ENCODE measurements at places on chromosomes 3 and 15. TPM values are rescaled to one million over a fixed set of nuclear protein-coding genes. Genes with fewer than 3 reads are reported as not detected.
A peak's percentile ranks its signal among the peaks of the same experiment; 100 is the strongest.

IGF1R gene
- 165 TPM for total RNA-seq

GRCh38 chr3:196737655-196738054, 2.0 kb upstream of the PAK2 start:
- no peak overlapping the region for H3K4me3 ChIP-seq
- no peak for DNase-seq
- peaks cover 16% of the 10 kb centered on the region for H3K4me1 ChIP-seq
- no peaks in the 10 kb centered on the region for H3K36me3 ChIP-seq

- H3K4me1 ChIP-seq, result no peaks in the 10 kb centered on the region
- DNase-seq, result no peak
- H3K4me3 ChIP-seq, result no peak overlapping the region
- H3K36me3 ChIP-seq, result no peaks in the 10 kb centered on the region
- H3K27me3 ChIP-seq, result no peaks in the 10 kb centered on the region
Measured at GRCh38 chr3:966341-966740, 126.5 kb upstream of the CNTN6 start.

CFAP100 gene
- not detected for total RNA-seq

- no peaks in the 10 kb centered on the region for H3K4me1 ChIP-seq
- DNase-seq, result no peak
- H3K27ac ChIP-seq, result no peak overlapping the region
- no peak overlapping the region for H3K4me3 ChIP-seq
- H3K36me3 ChIP-seq, result no peaks in the 10 kb centered on the region
Measured at GRCh38 chr15:92322566-92323355, 70.9 kb upstream of the ST8SIA2 start.

GRCh38 chr3:163476179-163476578, 1602.1 kb downstream of the SI start:
- H3K4me1 ChIP-seq, result no peaks in the 10 kb centered on the region
- H3K27ac ChIP-seq, result no peak overlapping the region
- H3K27me3 ChIP-seq, result no peaks in the 10 kb centered on the region
- H3K4me3 ChIP-seq, result no peak overlapping the region

DNA sequence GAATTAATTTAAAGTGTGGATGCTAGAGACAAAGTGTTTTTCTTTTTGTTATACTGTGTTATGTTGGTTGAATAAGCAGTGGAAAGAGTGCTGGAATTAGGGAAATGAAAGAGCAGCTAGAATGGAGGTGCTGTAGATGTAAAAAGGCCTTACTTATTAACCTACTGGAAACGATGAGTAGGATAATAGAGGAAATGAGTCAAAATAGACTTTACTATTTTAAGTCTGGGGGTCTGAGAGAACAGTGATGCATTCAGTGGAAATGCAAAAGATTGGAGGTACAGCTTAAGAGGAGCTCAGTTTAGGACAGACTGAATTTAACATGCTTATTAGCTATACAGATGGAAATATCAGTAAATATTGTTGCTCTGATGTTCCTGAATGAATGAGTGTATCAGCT, 674.0 kb downstream of the OTOL1 start:
- H3K4me3 ChIP-seq, result no peak overlapping the region
- H3K27ac ChIP-seq, result no peak overlapping the region
- DNase-seq, result no peak
- H3K4me1 ChIP-seq, result no peaks in the 10 kb centered on the region
- H3K27me3 ChIP-seq, result no peaks in the 10 kb centered on the region

GRCh38 chr3:72298201-72299152, 513.5 kb upstream of the PROK2 start:
- H3K4me1 ChIP-seq, result no peaks in the 10 kb centered on the region
- H3K27me3 ChIP-seq, result no peaks in the 10 kb centered on the region
- no peak overlapping the region for H3K4me3 ChIP-seq
- H3K27ac ChIP-seq, result no peak overlapping the region
- H3K36me3 ChIP-seq, result no peaks in the 10 kb centered on the region
- DNase-seq, result no peak

PXYLP1 gene
- total RNA-seq, result 23.2 TPM

GAP43 gene
- total RNA-seq, result not detected

IL17RE gene
- total RNA-seq, result 1.3 TPM

GRCh38 chr3:127233371-127233770, 40.4 kb downstream of the PRR23E start:
- no peak overlapping the region for H3K4me3 ChIP-seq
- no peaks in the 10 kb centered on the region for H3K4me1 ChIP-seq
- no peak for DNase-seq
- no peak overlapping the region for H3K27ac ChIP-seq
- H3K36me3 ChIP-seq, result no peaks in the 10 kb centered on the region
- H3K27me3 ChIP-seq, result no peaks in the 10 kb centered on the region

DNA sequence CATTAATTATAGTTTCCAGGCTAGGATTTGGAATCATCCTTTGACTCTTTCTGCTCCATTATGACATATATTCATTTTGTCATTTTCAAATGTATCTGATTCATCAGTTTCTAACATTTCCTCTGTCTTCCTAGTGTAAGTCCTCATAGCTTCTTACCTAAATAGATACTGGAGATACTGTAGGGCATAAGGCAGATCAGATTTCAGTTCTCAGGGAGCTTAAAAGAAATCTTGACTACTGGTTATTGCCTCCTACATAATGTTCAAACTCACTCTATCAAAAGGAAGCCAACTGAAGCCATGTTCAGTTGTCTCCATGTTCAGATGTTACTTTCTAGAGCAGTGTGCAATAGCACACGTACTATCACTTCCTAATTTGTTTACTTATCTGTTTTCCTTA, 29.6 kb upstream of the CTDSPL2 start:
- H3K36me3 ChIP-seq, result no peaks in the 10 kb centered on the region
- no peak overlapping the region for H3K27ac ChIP-seq
- no peak for DNase-seq
- H3K4me1 ChIP-seq, result no peaks in the 10 kb centered on the region

DNA sequence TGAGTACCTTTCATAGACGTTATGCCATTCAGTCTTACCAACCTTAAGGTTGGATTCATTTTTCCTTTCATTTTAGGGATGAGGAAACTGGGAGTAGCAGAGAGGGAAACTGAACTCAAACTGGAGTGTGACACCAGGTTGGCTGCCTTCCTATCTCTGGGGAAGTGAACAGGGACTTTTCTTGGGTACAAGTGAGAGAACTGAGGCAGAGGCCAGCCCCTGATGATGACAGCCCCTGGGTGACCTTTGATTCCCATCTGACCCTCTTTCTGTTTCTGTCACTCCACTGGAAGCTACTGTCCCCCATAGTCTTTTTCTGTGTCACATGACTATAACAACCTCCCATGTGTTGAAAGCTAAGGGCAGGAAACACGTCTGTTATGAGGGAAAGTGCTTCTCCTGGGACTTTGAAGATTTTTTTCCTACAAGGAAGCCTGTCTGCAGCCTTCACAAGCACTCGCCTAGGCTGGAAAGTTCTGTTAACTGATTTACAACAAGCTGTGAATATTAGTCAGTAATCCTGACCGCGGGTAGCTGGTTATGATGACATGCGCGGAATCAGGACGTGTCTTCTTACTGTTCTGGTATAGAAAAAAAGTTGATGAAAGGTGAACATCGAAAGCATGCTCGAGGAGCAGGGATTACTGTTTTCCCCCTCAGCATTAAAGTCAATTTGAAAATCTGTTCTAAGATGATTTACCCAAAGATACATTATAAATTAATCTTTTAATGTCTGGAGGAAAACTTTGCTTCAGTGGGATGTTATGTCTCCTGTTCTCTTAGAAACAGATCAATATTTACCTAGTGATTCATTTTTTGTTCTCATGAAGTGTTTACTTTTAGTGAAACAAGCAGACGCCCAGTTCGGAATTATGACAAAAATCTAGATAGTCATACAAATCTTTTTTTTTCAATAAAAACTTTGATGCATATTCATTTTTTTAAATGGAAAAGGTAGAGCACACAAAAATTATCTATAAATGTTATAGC, 31.5 kb downstream of the ABHD2 start:
- no peak for DNase-seq
- peaks cover 6% of the 10 kb centered on the region for H3K36me3 ChIP-seq
- no peak overlapping the region for H3K27ac ChIP-seq
- no peaks in the 10 kb centered on the region for H3K4me1 ChIP-seq
- H3K4me3 ChIP-seq, result no peak overlapping the region

GRCh38 chr3:24215502-24215901, 270.4 kb downstream of the NR1D2 start:
- no peak overlapping the region for H3K4me3 ChIP-seq
- no peaks in the 10 kb centered on the region for H3K4me1 ChIP-seq
- no peaks in the 10 kb centered on the region for H3K27me3 ChIP-seq
- DNase-seq, result no peak
- no peaks in the 10 kb centered on the region for H3K36me3 ChIP-seq
- H3K27ac ChIP-seq, result no peak overlapping the region

DNA sequence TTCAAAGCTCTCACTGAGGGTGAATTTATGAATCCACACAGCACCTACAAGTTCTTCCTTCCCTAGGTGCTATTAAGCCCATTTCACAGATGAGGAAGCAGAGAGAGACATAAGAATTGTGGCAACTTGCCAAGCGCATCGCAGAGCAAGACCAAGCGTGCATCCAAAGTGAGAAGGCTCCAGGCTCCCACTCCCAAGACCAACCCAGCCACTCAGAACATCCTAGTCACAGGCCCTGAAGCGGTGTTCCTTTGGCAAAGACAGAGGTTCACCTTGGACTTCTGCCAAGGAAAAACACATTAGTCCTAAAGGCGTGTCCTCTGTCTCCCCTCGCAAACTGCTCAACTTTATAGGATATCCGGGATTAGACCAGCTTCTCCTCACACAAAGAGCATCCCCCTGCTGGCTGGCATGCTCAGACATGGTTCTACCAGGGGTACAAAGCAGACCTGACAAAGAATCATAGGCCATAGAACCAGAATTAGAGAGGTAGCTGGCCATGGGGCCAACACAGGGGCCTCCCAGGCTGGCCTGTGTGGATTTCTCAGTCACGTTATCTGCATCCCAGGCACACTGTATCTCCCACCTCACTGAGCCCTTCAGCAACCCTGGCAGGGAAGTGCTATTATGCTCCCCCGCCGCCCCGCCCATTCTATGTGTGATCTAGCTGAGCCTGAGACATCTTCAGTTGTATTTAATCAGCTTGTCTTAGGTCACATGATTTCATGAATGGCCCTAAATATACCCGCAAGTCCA, 160.2 kb downstream of the FOXP1 start:
- peaks cover 28% of the 10 kb centered on the region for H3K4me1 ChIP-seq
- DNase-seq, result no peak
- H3K36me3 ChIP-seq, result no peaks in the 10 kb centered on the region
- peak overlapping the region; percentile 73 for H3K27ac ChIP-seq
- no peaks in the 10 kb centered on the region for H3K27me3 ChIP-seq
- peak overlapping the region; percentile 24 for H3K4me3 ChIP-seq

DNA sequence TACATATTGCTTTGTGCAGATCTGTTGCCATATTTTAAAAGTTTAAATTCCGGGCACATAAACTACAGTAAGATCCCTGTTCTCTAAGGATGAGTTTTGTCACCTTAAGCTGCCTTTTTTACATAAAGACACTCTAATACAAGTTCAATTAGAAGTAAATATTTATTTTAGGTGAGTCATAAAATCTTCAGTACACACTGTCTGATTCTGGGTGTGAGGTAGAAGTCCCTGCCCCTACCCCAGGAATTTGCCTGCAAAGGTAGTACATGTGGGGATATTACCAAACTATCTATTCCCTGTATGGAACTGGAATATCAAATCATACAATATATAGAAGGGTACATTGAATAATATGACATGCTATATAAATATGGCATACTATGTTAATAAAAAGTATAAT, 6.3 kb downstream of the SCG3 start:
- H3K27me3 ChIP-seq, result no peaks in the 10 kb centered on the region
- no peak overlapping the region for H3K4me3 ChIP-seq
- peaks cover 8% of the 10 kb centered on the region for H3K4me1 ChIP-seq
- DNase-seq, result no peak
- H3K27ac ChIP-seq, result no peak overlapping the region

GRCh38 chr3:58686847-58687246, 20.3 kb upstream of the FAM3D start:
- H3K27me3 ChIP-seq, result no peaks in the 10 kb centered on the region
- H3K4me1 ChIP-seq, result no peaks in the 10 kb centered on the region
- H3K4me3 ChIP-seq, result no peak overlapping the region
- no peaks in the 10 kb centered on the region for H3K36me3 ChIP-seq
- no peak overlapping the region for H3K27ac ChIP-seq
- DNase-seq, result no peak

- no peaks in the 10 kb centered on the region for H3K4me1 ChIP-seq
- DNase-seq, result no peak
- H3K27ac ChIP-seq, result no peak overlapping the region
- H3K27me3 ChIP-seq, result no peaks in the 10 kb centered on the region
- H3K4me3 ChIP-seq, result no peak overlapping the region
Measured at GRCh38 chr3:32522682-32523081, 20.0 kb upstream of the CMTM6 start.

DNA sequence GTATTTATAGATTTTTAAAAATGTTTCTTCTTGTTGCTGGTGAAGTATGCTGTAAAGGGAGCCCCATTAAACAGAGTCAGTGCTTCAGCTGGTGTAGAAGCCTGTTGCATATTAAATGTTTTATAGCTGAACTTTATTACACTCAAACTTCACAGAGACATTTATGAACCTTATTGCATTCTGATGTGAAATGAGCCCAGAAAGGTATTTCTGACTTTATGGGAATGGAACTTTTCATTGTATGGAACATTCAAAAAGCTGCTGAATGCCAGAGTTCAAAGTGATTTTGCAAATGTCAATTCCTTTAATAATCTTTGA, 329.3 kb upstream of the RASGRP1 start:
- no peaks in the 10 kb centered on the region for H3K36me3 ChIP-seq
- H3K4me1 ChIP-seq, result no peaks in the 10 kb centered on the region
- no peak overlapping the region for H3K4me3 ChIP-seq

CAMKV gene
- total RNA-seq, result not detected

DNA sequence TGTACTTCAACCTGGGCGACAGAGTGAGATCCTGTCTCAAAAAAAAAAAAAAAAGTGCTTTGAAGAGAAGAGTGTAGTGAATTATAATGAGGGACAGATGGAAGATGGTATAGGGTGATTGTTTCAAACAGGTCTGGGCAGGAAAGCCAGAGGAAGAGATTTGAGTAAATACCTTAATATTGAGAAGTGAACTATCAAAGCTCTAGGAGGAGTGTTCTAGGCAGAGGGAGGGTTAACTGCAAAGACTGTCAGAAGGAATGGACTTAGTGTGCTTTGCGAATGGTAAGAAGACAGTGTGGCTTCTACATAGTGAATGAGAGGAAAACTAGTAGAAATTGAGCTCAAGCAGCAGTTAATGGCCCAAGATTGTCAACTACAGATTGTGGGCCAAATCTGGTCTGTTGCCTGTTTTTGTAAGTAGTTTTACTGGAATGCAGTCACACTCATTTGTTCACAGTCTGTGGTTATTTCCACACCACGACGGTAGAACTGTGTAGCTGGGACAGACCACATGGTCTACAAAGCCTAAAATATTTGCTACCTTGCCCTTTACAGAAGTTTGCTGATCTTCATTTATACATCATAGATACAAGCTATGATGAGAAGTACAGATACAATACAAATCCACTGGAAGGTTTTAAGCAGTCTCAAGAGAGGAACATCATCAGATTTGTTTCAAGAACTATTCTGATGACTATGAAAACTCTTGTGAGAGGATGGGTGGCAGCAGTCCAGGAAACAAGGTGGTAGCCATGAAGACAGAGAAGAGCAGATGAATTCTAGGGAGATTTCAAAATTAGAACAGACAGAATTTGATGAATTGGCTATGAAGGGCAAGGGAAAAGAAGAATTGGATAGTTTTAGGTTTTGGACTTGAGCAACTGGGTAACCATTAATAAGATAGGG, 16.5 kb upstream of the USP50 start:
- no peak overlapping the region for H3K4me3 ChIP-seq
- no peak for DNase-seq
- no peaks in the 10 kb centered on the region for H3K4me1 ChIP-seq
- H3K27ac ChIP-seq, result no peak overlapping the region
- no peaks in the 10 kb centered on the region for H3K36me3 ChIP-seq

GRCh38 chr15:36117296-36117787, 462.1 kb upstream of the CDIN1 start:
- no peaks in the 10 kb centered on the region for H3K27me3 ChIP-seq
- H3K4me3 ChIP-seq, result no peak overlapping the region
- H3K4me1 ChIP-seq, result no peaks in the 10 kb centered on the region

NCKIPSD gene
- total RNA-seq, result 23.5 TPM

CMTM7 gene
- total RNA-seq, result 38.6 TPM

NPAP1 gene
- not detected for total RNA-seq
